ENCODE measurements at places on chromosomes 7 and 10.

DNA sequence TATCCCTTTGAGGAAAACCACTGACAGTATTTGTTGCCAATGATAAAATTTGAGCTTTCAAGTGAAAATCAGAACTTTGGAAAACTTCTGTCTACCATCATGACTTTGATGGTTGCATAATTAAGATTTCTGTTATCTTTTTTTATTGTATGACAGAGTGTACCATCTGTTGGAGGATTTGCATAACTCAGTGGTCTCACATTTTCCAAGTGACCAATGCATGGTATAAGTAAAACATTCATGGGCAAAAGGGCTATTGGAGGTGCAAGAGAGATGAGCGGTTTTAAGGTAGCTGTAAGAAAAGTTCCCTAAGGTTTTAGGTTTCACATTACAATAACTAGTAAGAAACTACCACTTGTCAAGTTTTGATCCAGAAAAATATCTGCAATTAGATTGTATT lies 625.3 kb downstream of the PARD3 start:
- no peak for DNase-seq

GRCh38 chr10:85545874-85546273 lies 820.7 kb downstream of the GRID1 start:
- DNase-seq, result no peak

DNA sequence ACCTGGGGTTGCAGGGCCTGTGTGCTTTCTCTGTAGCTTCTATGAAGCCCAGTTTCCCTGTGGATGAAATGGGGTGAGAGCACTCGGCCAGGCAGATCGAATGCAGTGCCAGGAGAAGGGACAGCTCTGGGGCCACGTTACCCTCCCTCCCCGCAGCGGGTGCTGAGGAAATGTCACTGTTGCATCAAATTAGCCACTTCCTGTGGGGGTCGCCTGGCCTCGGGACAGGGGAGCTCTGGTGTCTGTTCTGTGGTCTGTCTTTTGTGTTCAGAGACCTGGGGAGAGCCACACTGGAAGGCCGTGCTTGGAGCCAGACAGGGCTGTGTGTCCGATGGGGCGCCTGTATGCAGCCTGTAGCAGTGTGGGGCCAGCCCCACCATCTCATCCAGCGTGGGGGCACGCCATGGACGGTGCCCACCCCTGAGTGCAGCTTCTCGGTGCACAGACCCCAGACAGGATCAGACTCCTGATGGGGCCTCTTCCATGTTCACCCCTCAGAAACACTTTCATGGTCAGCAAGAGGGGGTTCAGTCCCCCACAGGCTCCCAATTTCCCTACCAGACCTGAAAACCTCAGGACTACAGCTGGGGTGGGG lies 13.6 kb downstream of the TTYH3 start:
- DNase-seq, result no peak

- DNase-seq, result no peak
Observed at GRCh38 chr10:5679606-5680005, 5.0 kb upstream of the TASOR2 start.

- no peak for DNase-seq
Observed at GRCh38 chr10:47406548-47406869, 22.4 kb upstream of the ZNF488 start.

DNA sequence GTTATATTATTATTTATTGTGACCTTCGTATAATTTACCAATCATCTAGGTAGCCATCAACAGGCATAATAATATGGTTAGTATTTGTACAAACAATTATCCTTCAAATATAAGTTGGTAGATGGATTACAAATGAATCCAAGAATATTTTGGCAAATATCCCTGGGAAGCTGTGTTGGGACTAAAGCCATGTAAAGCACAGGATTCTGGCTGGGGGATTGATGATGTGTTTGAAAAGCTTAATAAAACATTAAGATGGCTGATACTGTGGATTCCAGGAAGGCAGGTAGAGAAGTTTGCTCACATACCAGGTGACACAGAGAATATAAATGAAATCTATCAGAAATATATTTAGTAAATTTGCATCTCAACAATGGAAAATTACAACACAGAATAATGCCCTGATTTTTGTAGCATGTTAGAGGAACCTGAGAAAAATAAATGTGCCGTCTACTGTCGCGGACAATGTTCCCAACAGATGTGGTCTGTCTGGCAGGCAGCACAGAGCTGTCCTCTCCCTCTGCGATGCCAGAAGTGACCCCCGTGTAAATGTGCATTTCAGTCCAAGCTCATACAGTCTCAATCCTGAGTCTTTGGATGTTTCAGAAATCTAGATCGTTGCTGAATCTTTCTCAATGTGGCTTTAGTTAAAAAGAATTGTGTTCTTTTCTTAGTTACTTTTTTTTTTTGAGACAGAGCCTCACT lies 125.0 kb downstream of the TEX36 start:
- no peak for DNase-seq

DNA sequence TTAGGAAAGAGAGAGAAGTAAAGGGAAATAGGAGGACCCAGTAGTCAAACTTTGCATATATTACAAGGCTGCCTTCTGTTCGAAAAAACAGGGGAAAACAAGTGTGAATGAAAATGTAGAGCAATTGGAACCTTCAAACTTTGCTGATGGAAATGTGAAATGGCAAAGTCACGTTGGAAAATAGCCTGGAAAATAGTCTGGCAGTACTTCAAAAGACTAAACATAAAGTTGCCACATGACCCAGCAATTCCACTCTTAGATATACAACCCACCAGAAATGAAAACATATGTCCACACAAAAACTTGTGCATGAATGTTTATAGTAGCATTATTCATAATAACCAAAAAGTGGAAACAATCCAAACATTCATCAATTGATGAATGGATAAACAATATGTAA lies 78.6 kb upstream of the IFRD1 start:
- no peak for DNase-seq

DNA sequence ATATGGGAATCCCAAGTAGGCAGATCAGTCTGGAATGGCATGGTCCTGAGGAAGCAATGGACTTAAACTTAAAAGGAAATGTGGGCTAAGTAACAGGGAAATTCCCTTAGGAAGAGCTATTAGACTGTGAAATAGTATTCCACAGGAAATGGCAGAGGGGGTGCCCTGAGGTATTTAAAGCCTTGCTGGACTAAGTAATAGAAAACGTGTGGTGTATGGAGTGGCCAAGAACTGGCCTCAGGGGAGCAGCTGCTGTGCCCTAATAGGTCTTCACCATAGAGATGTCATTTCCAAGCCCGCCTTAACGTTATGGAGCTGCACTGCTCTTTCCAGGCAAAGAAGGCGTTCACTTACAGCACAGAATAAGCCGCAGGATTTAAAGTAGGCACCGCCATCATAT lies 365.2 kb upstream of the ZMIZ1 start:
- no peak for DNase-seq
